Fibroblast of skin of back (primary cell): ENCODE measurements at places on chromosomes 1 and 21.
A peak's percentile ranks its signal among the peaks of the same experiment; 100 is the strongest.

DNA sequence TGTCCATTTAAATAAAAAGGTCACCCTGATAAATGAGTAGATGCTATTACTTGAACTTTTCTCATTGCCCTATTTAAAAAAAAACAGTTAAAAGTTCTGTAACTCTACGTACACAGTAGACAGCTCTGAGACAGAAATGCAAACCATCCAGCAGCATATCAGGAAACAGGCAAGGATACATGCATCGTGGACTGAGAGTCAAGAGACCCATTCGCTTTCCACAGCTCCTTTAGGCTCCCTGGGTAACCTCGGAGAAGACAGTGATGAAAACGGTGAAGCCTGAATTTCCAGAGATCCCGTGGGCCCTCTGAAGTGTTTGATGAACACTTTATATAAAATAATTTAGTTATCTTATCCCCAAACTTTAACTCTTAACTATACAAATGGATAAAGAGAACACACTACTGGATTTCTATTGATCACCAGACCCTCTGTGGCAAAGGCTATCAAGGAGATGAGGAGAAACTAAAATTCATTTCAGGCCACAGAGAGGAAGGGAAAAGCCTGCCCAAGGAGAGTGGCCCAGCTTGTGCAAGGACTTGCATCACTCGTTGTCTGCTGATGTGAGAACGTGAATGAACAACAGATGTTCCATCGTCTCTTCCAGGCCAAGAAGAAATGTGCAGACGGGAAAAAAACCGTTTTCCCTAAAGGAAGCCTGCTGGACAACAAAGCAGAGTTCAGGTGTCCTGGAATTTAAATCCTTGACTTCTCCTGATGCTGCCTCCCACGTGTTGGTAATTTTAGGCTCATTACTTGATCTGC is 131.0 kb downstream of the TGFBR3 start:
- no peak for DNase-seq

DNA sequence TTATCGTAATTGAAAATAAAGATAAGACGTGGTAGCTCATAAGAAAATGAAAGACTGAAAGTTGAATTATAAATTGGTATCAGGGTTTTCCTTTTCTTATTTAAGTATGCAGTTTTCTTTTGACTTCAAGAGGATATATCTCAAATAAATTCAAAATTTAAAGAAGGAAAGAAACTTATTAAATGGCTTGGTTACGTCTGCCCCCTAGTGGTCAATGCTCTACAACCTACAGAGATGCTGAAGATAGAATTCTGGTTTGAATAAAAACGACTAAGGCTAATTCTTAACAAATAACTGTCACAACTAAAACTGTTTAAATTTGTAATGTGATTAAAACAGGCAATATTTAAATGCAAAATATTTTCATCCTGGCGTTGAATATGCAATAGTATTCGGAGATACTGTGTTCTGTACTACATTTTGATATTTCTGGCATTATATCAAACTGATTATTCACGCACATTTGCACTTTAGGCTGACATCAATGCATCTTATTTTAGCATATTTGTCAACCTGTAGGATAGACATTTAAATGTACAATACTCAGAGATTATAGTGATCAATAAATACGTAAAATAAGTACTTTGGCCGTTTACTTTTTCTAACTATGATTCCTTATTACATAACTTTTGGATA is 26.8 kb downstream of the IFI44 start:
- peak; percentile 65 for DNase-seq

GRCh38 chr1:155241069-155241679 is 14.1 kb downstream of the ENTREP3 start:
- peak; percentile 86 for DNase-seq

DNA sequence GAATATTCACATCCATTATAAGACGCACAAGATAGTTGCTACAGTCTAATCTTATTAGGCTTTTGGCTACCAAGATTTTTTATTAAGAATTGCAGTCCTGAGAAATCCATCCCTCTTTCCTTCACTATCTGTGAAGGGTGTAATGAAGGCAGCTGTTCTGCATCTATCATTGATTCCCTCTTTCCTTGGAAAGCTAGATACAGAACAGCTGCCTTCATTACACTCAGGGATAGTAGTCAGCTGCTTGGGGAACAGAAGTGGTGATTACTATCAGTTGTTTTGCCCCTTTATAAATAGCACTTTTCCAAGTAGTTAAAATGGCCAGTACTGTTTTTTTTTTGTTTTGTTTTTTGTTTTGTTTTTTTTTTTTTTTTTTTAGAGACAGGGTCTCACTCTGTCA is 70.2 kb downstream of the IARS2 start:
- DNase-seq, result no peak

GRCh38 chr21:18940791-18941190 is 537.2 kb upstream of the TMPRSS15 start:
- DNase-seq, result no peak

DNA sequence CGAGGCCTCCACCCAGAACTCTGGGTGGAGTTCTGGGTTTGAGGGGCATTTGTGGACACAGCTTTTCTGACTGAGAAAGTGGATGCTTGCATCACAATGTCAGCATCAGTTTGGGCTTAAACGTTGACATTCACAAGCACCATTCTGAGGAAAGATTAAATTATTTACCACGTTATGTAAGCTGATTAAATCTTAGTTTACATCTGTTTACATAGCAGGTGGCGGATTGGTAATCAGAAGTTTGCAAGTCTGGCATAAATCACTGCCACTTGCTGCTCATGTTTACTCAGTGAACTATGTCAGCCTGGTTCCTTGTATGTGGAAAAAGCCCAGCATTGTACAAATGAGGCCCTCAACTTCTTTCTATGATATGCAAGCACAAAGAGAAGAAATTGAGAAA is 310.1 kb downstream of the PAPPA2 start:
- DNase-seq, result no peak

DNA sequence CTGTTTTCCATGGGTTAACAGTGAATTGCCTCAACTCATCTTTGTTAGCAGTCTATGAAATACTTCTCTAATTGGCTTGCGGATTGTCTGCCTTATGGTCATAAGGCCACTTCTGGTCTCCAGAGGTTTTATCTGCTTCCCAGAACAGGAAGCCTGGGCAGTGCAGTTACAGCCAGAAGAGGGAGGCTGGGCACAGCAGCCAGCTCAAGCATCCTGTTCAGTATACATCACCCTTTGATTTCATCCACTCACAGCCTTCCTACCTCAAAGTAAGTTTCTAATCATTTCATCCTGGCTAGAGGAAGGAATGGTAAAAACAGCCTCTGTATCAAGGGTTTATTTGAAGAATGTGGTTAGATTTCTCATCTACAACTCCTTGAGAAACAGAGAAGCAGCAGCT is 311.5 kb upstream of the DEPDC1 start:
- peak; percentile 2 for DNase-seq

- DNase-seq, result peak; percentile 67
These were observed 73.3 kb downstream of the CAMTA1 start for GRCh38 chr1:6858596-6858995.

DNA sequence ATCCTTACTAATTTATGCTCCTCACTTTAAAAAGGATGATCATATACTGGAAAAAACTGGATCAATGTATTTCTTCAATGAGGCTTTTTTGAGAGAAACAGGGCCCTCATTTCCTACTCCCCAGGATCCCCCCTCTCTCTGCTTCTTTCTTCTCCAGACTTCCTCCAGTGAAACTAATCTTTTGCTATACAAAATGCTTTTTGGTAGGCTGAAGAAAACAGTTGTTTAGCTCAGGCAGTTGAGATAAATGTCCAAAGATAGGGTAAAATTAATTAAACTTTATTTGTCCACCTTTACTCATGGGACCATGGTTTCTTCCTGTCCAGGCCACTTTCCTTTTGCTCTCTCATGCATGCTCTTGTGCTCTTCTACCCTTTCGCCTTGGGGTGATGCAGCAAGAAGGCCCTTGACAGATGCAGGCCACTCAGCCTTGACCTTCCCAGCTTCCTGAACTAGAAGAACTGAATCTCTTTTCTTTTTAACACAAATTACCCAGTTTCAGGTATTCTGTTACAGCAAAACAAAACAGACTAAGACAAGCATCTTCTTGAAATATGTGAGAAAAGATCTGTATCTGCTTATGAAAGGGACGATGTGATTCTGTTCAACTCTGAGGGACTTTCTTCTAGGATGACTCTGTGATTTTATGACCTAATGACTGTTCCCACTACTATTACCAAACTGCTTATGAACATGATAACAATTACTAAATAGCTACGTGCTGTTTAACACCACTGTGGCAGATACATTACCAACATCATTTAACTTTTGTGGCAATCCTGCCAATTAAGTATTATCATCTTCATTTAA is 63.7 kb downstream of the NVL start:
- no peak for DNase-seq

GRCh38 chr1:34290831-34291230 is 114.1 kb downstream of the C1orf94 start:
- no peak for DNase-seq

- DNase-seq, result peak; percentile 28
These were observed 485 bp downstream of the SIPA1L2 start for GRCh38 chr1:232629250-232630046.

DNA sequence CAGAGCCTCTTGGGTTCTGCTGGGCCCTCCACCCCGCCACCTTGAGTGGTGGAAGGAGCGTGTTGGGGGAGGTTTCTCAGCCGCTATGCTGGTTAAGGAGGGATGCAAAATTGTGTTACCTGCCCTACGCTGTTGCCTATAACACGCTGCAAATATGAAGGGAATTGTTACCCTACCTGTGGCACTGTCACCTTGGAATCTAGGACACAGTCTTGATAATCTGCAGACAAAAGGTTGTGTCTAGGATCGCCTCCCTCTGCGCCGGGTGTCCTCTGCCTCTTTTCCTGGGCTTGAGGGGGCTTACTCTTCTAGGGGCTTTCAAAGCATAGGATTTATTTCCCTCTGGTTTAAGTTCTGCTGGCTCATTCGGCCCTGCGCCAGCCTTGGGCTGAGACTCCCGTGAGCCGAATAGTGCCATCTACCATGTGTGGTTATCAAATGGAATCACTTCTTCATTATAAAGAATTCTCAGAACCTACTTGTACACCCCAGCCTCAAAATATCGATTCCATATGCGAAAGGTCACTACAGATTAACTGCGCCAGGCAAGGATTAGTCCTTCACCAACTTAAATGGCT is 697 bp downstream of the SLC22A15 start:
- DNase-seq, result no peak

- peak; percentile 93 for DNase-seq
These were observed 5.2 kb upstream of the RERE start for GRCh38 chr1:8822373-8823294.

GRCh38 chr1:61089741-61090140 is 7.4 kb downstream of the NFIA start:
- no peak for DNase-seq

- peak; percentile 86 for DNase-seq
These were observed 14.0 kb downstream of the ETS2 start for GRCh38 chr21:38819719-38820159.

DNA sequence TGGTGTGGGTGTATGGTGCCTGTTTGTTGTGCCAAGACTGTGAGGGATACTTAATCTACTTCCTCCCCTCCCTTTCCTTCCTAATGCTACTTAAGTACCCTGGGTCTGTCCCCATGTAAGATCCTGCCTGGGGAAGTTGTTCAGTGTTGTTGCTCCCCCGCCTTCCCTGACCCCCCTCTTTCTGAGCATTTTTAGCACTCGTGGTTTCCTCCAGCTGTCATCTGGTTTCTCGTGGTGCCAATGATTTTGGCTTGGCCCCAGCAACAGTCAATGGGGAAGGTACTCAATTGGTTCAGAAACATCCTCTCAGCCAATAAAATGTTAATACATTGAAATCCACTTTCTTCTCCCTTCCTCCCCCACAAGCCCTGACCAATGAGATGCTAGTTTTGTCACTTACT is 8.0 kb upstream of the B4GALT3 start:
- peak; percentile 66 for DNase-seq

DNA sequence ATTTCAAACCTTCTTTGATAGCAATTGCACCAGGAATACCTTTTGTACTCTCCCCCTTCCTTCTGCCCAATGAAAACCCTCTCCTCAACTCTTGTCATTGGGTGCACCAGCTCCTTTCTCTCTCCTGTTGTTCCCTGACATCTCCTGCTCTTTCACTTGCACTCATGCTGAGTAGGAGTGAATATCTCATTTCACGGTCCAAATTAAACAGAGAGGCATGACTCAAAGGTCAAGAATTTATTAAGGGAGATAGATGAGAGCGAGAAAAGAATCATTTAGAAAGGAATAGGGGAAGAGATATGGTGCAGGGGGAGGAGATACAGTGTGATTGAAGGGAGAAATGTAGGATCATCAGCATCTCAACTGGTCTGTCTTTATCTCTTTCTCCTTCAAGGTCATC is 22.1 kb downstream of the AIM2 start:
- DNase-seq, result peak; percentile 49

- DNase-seq, result peak; percentile 65
These were observed 39.4 kb upstream of the NGF start for GRCh38 chr1:115377411-115377810.

DNA sequence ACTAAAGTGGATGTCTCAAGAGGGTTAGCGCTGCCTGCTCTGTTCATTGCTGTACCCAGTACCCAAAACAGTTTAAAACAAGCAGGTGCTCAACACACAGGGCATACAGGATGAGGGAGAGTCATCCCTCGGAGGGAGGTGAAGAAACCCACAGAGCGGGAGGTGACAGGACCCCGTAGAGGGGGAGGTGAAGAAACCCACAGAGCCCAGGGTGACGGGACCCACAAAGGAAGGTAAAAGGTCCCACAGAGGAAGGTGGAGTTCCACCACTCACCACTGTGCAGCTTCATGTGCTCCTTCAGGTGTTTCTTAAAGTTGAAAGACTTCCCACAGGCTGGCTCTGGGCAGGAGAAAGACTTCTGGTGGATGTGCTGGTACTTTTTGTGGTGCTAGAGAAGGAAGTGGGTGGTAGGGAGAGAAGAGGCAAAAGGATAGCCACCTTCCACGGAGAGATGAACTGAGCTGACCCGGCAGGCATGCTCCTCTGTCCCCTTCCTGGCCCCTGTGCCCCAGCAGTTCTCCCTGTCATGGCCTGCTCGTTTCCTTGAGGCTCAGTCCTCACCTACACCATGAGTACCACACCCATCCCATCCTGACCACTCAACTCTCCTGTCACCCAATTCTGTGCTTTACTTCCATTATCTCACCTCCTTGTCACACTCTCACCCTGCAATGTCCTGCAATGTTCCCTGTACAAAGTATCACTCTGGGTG is 5.1 kb downstream of the ZNF692 start:
- DNase-seq, result no peak

DNA sequence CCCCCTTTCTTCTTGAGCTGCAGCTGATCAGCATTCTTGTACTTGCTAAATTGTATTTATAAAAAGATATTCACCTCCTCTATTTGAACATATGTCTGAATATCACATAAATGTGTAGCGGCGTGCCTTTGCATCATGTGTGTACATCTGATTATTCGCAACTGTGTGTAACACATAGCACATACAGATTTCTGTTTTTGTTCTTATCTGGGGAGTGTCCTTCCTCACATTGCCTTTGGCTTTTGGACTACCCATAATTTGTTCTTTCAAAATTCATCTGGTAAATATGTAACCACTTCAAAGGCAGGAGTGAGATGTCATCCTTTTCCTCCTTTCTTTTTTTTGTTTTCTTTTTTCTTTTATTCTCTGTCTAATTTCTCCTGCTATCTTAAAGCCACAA is 113.6 kb downstream of the PBX1 start:
- no peak for DNase-seq

DNA sequence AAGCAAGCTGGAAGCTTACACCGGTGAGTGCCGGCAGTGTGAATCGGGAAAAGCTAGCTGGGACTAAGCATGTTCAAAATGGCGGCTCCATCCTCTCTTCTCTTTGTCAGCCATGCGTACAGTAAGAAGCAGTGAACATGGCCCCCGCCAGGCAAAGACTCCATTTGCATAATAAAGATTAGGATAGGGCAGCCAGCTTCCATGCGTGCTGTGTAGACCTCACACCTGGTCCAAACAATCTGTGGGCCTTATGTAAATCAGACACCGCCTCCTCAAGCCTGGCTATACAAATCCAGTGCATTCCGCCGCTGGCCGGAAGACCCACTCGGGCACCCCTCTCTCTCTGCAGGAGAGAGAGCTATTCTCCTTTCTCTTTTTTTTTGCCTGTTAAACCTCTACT is 150.3 kb downstream of the TIAM1 start:
- DNase-seq, result no peak
